Fibroblast of lung (primary cell): ENCODE measurements at places on chromosomes 13 and 19. TPM values are rescaled to one million over a fixed set of nuclear protein-coding genes. Genes with fewer than 3 reads are reported as not detected.

CEACAM3 gene
- not detected in 2 replicates for polyA plus RNA-seq

MTRF1 gene
- 9.4 and 11.6 TPM in 2 replicates for polyA plus RNA-seq

SIGLEC6 gene
- not detected in 2 replicates for polyA plus RNA-seq

EFNB2 gene
- polyA plus RNA-seq = 20.0 and 28.3 TPM in 2 replicates

OPA3 gene
- 8.3 and 11.3 TPM in 2 replicates for polyA plus RNA-seq

ZNF737 gene
- 3.4 and 4.3 TPM in 2 replicates for polyA plus RNA-seq

COX7A1 gene
- polyA plus RNA-seq = 17.8 and 42.5 TPM in 2 replicates

ZFR2 gene
- polyA plus RNA-seq = not detected in 2 replicates

FARP1 gene
- polyA plus RNA-seq = 114 and 199 TPM in 2 replicates

PSPN gene
- polyA plus RNA-seq = 0.25 and 0.36 TPM in 2 replicates

GJA3 gene
- polyA plus RNA-seq = 0.44 and 1.1 TPM in 2 replicates

TTYH1 gene
- polyA plus RNA-seq = not detected in 2 replicates

SCEL gene
- polyA plus RNA-seq = not detected in 2 replicates

KIR3DL1 gene
- not detected in 2 replicates for polyA plus RNA-seq

ZIC5 gene
- not detected in 2 replicates for polyA plus RNA-seq

IFNL4 gene
- not detected in 2 replicates for polyA plus RNA-seq

ZNF98 gene
- polyA plus RNA-seq = 0.18 TPM in 1 of 2 replicates, not detected in the other

PNMA8A gene
- 0.45 and 1.4 TPM in 2 replicates for polyA plus RNA-seq

PLK5 gene
- polyA plus RNA-seq = not detected in 2 replicates

HTR2A gene
- polyA plus RNA-seq = 0.01 and 0.08 TPM in 2 replicates

HIF3A gene
- 0.12 and 0.99 TPM in 2 replicates for polyA plus RNA-seq

SLC15A1 gene
- not detected in 2 replicates for polyA plus RNA-seq

GGN gene
- 0.15 and 0.20 TPM in 2 replicates for polyA plus RNA-seq

TMEM86B gene
- 0.34 and 0.62 TPM in 2 replicates for polyA plus RNA-seq

SPINT2 gene
- polyA plus RNA-seq = 2.1 and 4.6 TPM in 2 replicates

ATP12A gene
- polyA plus RNA-seq = not detected in 2 replicates

C19orf33 gene
- not detected in 2 replicates for polyA plus RNA-seq

ICAM4 gene
- polyA plus RNA-seq = 0.42 and 0.58 TPM in 2 replicates

IL12RB1 gene
- polyA plus RNA-seq = 0.06 and 0.75 TPM in 2 replicates

CEACAM4 gene
- not detected in 2 replicates for polyA plus RNA-seq

KASH5 gene
- polyA plus RNA-seq = not detected in 2 replicates

LMTK3 gene
- polyA plus RNA-seq = 0.01 TPM in 1 of 2 replicates, not detected in the other
